NCI-H2107 (cell line): ENCODE measurements at places on chromosomes 16 and 17.

DNA sequence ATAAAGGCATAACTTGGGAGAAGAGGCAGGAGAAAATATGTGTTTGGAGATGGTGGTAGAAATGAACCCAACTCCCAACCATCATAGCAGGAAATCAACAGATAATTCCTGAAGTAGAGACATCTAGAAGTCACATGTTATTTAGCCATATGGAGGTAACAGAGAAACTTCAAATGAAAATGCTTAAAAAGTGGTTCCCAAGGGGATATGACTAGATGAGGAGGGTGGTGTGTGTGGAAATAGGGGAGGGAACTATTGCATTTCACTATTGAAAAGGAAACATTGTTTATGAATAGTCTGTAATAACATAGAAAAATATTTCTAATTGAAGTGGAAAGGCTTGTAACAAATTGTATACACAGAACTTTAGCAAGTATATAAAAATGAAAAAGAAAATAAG, 412.0 kb downstream of the SHISA9 start:
- no peak for DNase-seq

DNA sequence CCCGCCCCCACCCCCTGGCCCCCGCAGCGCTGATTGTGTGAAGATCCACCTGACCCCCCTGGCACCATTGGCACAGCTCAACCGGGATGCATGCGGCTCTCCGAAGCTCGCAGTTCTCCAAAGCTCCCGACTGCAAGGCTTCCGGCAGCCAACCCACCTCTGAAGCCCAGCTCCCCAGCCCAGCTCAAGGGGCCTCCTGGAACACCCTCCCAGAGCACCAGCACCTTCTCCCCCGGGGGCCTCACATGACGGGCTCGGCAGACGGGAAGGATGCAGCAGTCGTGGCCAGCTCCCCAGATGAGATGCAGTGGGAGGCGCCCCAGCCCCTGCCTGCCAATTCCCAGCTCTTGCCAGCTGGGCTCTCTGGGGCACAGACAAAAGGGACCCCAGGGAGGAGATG, 215.3 kb downstream of the ZNF423 start:
- no peak for DNase-seq

DNA sequence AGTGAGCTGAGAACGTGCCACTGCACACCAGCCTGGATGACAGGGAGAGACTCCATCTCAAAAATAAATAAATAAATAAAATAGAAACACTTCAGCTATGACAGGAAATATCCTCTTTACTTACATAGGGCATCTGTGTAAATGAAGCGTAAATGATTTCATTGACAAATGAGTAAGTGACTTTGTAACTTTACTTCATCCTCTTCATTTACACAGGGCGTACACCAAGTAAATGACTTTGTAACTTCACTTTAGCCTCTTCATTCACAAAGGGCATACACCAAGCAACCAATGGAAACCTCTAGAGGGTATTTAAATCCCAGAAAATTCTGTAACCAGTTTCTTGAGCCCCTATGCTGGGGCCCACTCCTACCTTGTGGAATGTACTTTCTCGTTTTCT, 16.2 kb upstream of the KLHDC4 start:
- DNase-seq, result no peak

GRCh38 chr16:66400503-66401380, 26.4 kb upstream of the BEAN1 start:
- no peak for DNase-seq

GRCh38 chr17:42023524-42024349, 3.8 kb downstream of the NKIRAS2 start:
- DNase-seq, result no peak

DNA sequence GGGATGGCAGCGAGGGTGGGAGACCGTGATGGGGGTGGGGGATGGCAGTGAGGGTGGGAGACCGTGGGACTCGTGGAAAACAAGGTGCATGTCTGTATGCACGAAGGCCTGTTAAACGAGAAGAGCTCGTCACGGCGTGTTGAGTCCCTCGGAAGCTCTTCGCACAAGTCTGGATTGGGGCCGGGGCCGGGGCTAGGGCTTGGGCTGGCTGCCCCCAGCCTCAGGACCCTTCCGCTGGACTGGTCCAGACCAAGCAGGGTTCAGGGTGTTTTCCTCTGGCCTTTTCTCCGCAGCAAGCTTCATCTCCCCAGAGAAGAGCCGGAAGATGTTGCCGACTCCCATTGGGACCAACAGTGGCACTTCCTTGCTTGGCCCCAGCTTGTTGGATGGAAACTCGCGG, 7.7 kb upstream of the JPT2 start:
- no peak for DNase-seq
